ENCODE measurements at places on chromosomes 11 and 22.

DNA sequence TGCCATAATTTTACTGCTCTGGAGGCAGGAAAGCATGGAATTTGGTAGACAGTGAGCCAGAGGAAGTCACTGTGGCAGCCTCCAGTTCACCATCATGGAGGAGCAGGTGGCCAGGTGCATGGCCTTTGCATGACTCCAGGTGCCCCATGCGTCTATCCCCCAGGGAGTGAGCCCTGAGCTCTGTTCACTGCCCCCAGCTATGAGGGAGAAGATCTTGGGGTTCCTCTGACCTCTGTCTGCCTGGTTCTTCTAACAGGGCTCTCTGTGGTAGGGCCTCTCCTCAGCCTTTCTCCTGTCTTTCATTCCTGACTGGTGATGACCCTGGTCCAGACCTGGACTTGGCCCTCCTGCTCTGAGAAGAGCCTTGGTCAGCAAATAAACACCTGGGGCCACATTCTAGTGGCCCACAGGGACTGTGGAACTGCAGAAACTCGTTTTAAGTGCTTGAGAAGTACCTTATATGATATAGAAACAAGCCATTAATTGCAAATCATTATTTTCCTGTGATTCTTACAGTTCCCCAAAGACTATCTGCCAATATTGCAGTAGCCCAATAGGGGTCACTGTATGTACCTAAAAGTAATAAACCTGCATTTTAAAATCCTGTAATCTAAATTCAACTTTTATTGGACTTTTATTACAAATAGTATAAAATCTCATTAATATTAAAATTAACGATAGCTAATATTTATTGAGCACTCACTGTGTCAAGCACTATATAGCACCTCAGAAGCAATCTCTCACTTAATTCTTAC lies 120.0 kb upstream of the SYT13 start:
- peak; percentile 17 for DNase-seq

GRCh38 chr11:17560281-17561110 lies 13.4 kb downstream of the OTOG start:
- no peak for DNase-seq

DNA sequence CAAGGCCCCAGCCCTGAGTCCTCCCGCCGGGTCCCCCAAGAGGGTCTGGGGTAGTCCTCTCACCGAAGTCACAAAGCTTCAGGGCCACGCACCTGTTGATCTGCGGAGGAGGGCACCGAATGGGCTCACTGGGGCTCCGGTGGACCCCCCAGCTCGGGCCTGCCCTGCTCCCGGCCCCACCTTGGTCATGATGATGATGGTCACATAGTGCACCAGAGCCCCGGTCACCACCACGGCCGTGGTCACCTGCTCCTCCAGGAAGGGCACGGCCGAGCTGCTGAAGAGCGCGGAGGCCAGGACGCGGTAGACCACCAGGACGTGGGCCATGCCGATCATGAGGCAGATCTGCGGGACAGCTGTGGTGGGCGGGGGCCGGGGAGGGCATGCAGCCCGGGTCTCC lies 13.5 kb upstream of the SIGIRR start:
- DNase-seq: no peak

DNA sequence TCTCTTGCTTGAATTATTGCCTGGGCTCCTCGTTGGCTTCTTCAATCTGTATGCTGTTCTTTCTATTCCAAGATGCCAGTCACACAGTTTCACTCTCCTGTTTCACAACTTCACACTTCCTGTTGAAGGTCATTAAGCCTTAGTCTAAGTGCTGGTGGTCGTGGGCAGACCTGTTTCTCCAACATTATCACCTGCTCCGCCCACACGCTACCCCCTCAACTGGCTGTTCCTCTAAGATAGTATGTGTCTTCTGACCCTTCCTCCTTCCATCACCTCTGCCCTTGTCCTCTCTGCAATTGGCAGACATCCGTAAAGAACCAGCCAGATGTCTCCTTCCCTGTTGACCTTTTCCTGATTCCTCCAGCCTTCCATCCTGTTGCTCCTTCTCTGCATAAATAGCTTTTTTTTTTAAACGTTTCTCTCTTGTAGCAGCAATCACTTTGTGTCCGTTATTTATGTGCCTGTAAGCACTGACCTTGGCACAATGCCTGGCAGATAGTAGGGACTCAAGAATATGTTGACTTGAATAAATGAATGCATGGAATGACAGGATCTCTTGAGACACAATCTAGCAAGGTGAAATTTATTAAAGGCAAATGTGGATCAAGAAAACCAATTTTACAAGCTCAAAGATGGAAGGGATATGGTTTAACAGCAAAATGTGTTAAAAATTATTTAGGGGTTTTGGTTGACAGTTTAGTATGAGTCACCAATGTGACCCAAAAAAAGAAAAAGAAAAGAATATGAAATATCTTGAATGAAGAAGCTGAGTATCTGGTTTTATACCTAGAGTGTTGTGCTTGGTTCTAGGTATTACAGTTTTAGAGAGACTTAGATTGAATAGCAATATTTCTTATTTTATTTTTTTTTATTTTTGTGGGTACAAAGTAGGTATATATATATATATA lies 12.6 kb downstream of the DIXDC1 start:
- no peak for DNase-seq

DNA sequence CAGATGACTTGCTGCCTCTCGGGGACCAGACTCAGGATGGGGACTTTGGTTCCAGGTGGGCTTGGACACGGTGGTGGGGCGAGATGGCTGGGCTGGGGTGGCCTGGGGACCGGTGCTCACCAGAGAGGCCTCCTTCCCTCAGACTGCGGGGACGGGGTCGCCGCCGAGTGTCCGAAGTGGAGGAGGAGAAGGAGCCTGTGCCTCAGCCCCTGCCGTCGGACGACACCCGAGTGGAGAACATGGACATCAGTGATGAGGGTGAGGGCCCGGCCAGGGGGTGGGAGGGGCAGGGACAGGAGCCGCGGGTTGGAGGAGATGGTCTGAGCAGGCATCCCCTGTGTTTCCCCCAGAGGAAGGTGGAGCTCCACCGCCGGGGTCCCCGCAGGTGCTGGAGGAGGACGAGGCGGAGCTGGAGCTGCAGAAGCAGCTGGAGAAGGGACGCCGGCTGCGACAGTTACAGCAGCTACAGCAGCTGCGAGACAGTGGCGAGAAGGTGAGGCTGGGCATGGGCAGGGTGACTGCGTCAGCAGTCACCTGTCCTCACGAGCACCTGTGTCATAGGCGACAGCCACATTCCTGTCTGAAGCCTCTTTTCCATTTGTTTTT lies 5.9 kb downstream of the SART1 start:
- DNase-seq: no peak

- DNase-seq: peak; percentile 6
Measured at GRCh38 chr11:133947321-133947756, 9.4 kb downstream of the IGSF9B start.

GRCh38 chr22:23100124-23100801 lies 29.9 kb downstream of the GNAZ start:
- no peak for DNase-seq

GRCh38 chr22:24873226-24873625 lies 67.2 kb downstream of the SGSM1 start:
- no peak for DNase-seq

DNA sequence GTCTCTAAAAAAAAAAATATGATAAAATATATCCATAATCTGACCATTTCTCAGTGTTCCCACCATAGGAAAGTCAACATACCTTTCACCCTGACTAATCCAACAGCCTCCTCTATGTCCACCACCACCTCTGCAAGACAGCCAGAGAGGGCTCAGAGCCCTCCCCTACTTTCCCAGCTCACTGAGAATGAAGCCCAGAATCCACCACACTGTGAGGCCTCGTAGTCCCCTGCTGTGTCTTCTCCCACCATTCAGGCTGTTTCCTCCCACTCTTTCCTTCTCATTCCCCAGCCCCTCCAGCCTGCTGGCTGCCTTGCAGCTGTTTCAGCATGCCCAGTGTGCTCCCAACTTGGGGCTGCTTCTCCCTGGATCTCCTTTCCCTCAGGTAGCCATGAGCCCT lies 27.0 kb downstream of the SGSM3 start:
- no peak for DNase-seq

DNA sequence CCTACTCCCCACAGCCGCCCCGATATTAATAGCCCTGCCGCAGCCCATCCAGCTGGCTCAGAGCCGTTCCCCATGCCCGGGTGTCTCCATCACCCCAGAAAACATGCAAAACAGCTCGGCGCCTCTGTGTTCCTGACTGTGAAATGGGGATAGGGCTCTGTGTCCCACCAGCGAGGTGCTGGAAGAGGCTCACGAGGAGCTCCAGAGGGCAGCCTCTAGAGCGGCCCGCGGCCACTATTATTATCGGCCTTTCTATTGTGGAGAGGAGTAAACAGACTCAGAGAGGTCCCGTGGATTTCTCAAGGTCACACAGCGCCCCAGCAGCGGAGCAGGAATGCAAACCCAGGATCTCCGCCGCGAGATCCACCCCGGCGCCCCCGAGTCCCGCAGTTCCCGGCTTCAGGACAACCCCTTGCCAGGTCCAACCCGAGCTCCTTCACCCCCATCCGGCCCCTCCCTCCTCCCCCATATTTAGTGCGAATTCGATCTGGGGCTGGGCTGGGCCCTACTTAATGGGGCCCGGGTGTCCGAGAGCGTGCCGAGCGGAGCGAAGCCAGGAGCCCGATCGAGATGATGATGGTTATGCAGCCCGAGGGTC lies at the start of gene ACTN3:
ACTN3 (plus strand) TSS at position 536 of the 598 bp plus-strand sequence; CDS start at position 571, 35 bp downstream.
- DNase-seq: no peak

- DNase-seq: no peak
Measured at GRCh38 chr11:118366287-118366686, 6.9 kb downstream of the UBE4A start.

DNA sequence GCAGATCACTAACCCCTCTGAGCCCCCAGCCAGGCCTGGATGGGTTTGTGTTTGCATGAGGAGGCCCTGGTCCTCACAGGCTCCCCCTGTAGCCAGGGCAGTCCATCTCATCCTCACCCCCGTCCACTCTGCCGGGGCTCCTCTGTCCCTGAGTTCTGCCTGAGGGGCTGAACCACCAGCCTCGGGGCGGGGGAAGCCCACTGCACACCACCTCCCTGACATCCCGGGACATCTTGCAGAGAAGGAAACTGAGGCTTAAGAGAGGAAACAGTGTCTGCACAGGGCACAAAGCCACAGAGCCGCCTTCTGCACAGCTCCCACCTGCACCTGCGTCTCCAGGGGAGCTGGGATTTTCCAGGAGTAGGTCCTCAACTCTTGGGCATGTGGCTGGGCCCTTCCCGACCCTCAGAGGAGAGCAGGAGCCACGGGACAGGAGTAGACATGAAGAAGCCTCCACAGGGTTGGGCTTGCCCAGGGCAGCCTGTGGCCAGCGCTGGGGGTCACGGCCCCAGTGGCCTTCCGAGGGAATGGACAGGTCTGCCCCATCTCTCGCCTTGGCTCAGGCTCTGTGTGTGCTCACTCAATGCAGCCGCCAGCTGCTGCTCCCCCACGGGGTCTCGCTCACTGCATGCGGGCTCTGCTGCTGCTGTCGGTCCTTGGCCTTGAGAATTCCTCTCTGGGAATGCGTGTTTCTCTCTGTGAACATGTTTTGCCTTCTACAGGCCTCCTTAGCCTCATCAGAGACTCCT lies 45.4 kb upstream of the CCDC188 start:
- DNase-seq: no peak

GRCh38 chr11:12224537-12224893 lies 114.1 kb downstream of the MICAL2 start:
- peak; percentile 88 for DNase-seq

DNA sequence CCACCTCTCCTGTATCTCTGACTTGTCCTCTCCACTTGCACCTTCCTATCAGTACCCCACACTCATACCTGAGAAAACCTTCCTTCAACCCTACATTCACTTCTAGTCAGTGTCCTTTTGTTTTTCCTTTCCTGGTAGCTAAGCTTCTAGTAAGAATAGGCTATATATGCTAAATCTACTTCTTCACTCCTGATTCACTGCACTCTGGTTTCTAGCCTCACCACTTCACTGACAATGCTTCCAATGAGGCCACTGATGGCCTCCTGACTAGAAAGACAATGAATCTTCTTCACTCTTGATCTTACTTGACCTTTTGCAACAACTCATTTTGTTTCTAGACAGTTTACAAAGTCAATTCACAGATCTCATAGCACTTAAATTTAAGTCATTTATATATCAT lies 52.0 kb downstream of the RELT start:
- no peak for DNase-seq

- no peak for DNase-seq
Measured at GRCh38 chr22:30340911-30341685, 14.4 kb upstream of the TBC1D10A start.
